ENCODE measurements at places on chromosomes 13 and 19.

GRCh38 chr13:79468819-79469218, 12.1 kb upstream of the NDFIP2 start:
- DNase-seq, result no peak

DNA sequence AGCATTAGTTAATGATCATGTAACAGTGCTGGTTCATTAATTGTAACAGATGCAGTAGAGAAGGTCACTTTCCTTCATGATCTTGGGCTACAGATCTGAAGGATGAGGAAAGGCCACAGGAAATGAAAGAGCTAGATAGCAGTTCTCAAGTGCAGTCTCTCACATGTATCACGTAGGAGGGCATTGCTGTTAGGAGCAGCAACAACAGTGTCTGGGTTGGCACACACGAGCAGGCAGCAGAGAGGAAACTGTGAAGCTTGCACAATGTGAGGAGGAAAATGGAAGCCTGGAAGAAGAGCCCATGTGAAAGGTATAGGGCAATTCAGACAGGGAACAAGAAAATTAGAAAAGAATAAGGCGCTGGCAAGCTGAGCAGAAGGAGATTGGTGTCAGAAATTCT, 1741.5 kb downstream of the PCDH9 start:
- DNase-seq, result no peak

GRCh38 chr19:50465986-50466705, 10.2 kb upstream of the EMC10 start:
- DNase-seq, result no peak

- DNase-seq, result no peak
Observed at GRCh38 chr19:1233115-1233667, 4.6 kb downstream of the CBARP start.

GRCh38 chr13:64884976-64885375, 2345.2 kb downstream of the PCDH9 start:
- DNase-seq, result no peak

DNA sequence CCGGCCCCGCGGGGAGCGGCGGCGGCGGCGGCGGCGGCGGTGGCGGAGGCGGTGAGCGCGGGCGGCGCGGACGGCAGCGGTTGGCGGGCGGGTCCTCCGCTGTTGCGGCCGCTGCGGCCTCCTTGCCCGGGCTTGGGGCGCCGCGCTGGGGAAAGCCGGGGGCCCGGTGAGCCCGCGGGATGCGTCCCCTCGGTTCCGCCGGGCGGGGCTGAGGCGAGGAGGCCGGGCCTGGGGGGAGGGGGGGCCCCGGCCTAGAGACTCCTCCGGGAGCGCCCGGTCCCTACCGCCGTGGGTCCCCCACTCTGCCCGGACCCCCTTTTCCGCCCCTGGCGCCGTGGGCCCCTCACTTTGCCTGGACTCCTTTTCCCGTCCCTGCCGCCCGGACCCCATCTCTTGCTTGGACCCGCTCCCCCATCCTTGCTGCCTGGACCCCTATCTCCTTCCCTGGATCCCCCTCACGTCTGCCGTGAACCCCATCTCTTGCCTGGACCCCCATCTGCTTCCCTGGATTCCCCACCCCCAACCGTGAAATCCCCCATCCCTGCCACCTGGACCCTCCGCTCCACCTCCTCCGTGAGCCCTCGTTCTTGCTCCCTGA, 28.6 kb upstream of the NDUFS7 start:
- DNase-seq, result no peak

- no peak for DNase-seq
Observed at GRCh38 chr19:46373491-46374359, 26.8 kb downstream of the PPP5C start.

- DNase-seq, result no peak
Observed at GRCh38 chr13:29901710-29902631, 51.6 kb upstream of the UBL3 start.

DNA sequence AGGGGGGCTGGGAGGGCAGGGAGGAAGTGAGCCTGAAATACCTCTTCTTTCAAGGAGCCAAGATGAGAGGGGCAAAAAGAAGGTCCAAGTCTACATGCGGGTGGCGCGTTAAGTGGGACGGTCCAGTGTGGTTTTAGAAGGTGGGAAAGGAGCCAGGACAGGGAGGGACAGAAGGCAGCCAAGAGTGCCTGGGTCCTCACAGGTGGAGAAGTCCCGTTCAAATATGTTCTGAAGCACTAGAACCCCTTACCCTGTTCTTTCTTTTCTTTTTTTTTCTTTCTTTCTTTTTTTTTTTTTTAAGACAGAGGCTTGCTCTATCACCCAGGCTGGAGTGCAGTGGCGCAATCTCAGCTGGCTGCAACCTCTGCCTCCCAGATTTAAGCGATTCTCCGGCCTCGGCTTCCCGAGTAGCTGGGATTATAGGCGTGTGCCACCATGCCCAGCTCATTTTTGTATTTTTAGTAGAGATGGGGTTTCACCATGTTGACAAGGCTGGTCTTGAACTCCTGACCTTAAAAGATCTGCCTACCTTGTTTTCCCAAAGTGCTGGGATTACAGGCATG, 7.4 kb downstream of the CAMSAP3 start:
- no peak for DNase-seq

DNA sequence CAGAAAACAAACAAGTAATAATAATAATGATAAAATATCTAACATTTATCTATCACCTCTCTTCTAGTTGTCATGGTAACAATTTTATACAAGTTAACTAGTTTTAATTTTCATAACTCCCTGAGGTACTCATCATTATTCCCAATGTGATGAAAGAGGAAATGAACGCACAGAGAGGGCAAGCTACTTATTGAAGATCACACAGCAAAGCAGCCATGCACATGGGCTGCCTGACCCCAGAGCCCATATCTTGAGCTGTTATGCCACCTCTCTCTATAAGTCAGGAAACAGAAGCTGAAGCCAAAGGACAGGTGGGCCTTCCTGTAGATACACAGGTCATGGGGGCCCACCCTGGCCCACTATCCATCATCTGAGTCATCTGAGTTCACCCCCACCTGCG, 4.9 kb upstream of the KLK4 start:
- DNase-seq, result no peak

- no peak for DNase-seq
Observed at GRCh38 chr13:37986811-37987210, 117.2 kb upstream of the TRPC4 start.

DNA sequence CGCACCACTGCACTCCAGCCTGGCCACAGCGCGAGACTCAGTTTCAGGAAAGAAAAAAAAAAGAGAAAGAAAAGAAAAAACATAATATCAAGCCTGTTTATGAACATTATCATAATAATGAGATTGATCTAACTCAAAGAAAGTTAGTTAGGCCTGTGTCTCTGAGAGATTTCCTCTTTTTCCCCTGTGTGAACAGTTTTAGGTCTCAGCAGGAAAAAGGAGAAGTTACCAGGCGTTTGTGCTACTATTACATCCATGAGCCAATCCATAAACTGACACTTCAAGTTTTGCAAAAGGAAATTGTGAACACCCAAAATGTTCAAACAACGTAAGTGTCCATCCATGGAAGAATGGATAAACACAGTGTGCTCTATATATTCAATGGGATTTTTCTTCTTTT, 3.8 kb downstream of the TARM1 start:
- no peak for DNase-seq

GRCh38 chr13:36628377-36629056, 45.3 kb upstream of the SERTM1 start:
- DNase-seq, result no peak

- DNase-seq, result no peak
Observed at GRCh38 chr13:113843864-113844556, 19.9 kb downstream of the GAS6 start.

- no peak for DNase-seq
Observed at GRCh38 chr13:24050796-24051715, 109.5 kb upstream of the SPATA13 start.

- no peak for DNase-seq
Observed at GRCh38 chr13:75554981-75555380, 5.4 kb downstream of the UCHL3 start.

DNA sequence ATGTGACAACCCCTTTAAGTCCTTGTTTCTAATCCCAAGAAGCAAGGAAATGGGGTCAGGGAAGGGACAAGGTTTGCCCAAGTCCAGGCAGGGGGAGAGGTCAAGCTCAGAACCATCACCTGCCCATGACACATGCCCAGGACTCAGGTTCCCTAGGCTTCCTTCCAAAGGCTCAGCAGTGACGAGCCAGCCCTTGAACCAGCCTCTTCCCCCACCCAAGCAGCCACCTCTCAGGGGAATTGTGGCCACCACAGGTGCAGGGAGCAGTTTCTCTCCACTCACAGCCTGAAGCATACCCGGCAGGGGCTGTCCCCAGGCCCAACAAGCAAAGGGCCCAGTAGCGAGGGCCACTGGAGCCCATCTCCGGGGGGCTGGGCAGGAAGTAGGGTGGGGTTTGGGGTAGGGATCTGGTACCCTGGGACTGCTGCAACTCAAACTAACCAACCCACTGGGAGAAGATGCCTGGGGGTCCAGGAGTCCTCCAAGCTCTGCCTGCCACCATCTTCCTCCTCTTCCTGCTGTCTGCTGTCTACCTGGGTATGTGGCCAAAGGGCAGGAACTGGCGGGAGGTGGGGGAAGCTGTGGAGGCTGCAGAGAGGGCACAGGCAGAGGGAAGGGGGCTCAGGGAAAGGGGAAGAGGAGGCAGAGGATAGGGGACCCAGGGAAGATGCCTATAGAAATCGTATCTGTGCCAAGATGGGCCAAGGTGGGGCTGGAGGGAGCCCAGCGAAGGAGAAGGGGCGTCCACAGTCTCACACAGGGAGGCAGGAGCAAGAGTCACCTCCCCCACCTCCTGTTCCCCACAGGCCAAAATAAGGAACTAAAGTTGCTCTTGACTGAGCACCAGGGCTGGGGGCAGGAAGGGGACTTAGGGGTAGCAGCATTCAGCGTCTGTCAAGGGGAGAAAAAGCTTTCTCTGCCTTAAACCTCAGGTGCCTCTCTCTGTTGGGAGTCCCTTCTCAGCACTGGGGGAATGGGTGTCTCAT, at the start of gene CD79A:
Gene CD79A, plus strand, starts transcription at position 433 of the 986 bp plus-strand sequence. Its CDS starts 26 bp downstream, at position 459.
- no peak for DNase-seq

- DNase-seq, result no peak
Observed at GRCh38 chr13:47251771-47252170, 354.9 kb upstream of the HTR2A start.

GRCh38 chr19:49809160-49809940, 3.7 kb downstream of the FUZ start:
- DNase-seq, result no peak

- DNase-seq, result no peak
Observed at GRCh38 chr13:73397496-73398305, 338.9 kb downstream of the KLF5 start.

DNA sequence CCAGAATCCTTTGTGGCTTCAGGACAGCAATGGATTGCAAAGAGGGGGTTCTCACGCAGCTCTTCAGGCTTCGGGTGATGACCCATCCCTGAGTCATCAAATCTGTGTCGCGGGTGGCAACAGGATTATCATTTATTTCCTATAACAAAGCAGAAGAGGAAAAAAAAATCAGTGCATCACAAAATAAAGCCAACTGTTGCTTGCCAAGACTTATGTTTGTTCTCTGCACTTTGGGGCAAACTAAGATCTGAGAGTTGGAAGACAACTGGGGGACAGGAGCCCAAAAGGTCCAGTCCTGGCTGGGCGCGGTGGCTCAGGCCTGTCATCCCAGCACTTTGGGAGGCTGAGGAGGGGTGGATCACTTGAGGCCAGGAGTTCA, 6.4 kb downstream of the GNA15 start:
- DNase-seq, result no peak

DNA sequence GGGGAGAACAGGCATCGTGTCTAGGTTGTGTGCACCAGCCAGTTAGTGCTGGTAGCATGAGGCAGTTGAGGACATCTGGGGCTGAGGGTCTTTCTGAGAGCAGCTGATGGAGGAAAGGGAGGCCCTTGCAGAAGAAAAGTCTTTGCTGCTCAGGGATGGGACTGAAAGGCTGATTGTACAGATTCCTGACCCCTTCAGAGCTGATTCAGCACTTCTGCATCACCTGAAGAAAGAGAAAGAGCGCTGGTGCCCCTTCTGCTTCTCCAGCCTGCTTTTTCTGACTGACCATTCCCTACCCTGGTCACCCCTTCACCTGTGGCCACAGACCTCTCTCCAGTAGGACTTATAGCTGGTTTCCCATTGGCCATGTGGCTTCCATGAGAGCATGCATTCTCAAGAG, 476.2 kb downstream of the TSHZ3 start:
- no peak for DNase-seq

GRCh38 chr13:92677571-92677970, 549.0 kb upstream of the GPC6 start:
- no peak for DNase-seq

GRCh38 chr19:10655457-10656312, 1.5 kb downstream of the ILF3 start:
- DNase-seq, result no peak

GRCh38 chr13:74243637-74244526, 109.7 kb upstream of the KLF12 start:
- no peak for DNase-seq

- no peak for DNase-seq
Observed at GRCh38 chr13:44347301-44347700, 26.3 kb upstream of the SERP2 start.

GRCh38 chr13:109387471-109387870, 398.9 kb downstream of the IRS2 start:
- no peak for DNase-seq

DNA sequence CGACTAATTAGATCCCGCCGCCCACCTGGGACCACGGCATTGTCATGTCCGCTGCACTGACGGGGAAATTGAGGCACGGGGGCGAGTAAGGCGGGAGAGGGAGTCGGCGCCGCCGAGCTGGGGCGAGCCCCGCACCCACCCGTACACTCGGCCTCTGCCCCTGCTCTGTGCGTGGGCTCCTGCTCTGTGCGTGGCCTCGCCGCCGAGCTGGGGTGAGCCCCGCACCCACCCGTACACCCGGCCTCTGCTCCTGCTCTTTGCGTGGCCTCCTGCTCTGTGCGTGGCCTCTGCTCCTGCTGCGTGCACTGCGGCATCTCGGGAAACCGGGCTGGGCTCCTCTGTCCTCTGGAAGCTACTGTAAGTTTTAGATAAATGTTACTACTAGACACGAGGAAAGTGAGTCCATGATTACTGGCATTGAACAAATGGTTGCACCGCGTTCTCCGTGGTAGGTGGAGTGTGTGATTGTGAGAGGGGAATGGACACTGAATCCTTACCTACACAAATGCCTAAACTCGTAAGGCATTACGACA, 826 bp upstream of the C1QTNF9 start:
- DNase-seq, result no peak

GRCh38 chr13:35599384-35599783, 122.9 kb upstream of the MAB21L1 start:
- no peak for DNase-seq

- DNase-seq, result no peak
Observed at GRCh38 chr13:114127473-114128347, 4.7 kb downstream of the RASA3 start.

- DNase-seq, result no peak
Observed at GRCh38 chr13:111947026-111947810, 119.7 kb upstream of the SOX1 start.

- no peak for DNase-seq
Observed at GRCh38 chr19:31548941-31549340, 199.7 kb upstream of the TSHZ3 start.

GRCh38 chr13:93372856-93373255, 146.2 kb downstream of the GPC6 start:
- no peak for DNase-seq
